ENCODE measurements at places on chromosomes 5 and 9. TPM values are rescaled to one million over a fixed set of nuclear protein-coding genes. Genes with fewer than 3 reads are reported as not detected.

Gene ANKRD18B
- polyA plus RNA-seq = 1.2 TPM

Gene PIP5KL1
- polyA plus RNA-seq = 1.5 TPM

Gene GALNT12
- polyA plus RNA-seq = 7.3 TPM

- no peak for DNase-seq
These were observed 1695.1 kb upstream of the CDH6 start for GRCh38 chr5:29498412-29498811.

DNA sequence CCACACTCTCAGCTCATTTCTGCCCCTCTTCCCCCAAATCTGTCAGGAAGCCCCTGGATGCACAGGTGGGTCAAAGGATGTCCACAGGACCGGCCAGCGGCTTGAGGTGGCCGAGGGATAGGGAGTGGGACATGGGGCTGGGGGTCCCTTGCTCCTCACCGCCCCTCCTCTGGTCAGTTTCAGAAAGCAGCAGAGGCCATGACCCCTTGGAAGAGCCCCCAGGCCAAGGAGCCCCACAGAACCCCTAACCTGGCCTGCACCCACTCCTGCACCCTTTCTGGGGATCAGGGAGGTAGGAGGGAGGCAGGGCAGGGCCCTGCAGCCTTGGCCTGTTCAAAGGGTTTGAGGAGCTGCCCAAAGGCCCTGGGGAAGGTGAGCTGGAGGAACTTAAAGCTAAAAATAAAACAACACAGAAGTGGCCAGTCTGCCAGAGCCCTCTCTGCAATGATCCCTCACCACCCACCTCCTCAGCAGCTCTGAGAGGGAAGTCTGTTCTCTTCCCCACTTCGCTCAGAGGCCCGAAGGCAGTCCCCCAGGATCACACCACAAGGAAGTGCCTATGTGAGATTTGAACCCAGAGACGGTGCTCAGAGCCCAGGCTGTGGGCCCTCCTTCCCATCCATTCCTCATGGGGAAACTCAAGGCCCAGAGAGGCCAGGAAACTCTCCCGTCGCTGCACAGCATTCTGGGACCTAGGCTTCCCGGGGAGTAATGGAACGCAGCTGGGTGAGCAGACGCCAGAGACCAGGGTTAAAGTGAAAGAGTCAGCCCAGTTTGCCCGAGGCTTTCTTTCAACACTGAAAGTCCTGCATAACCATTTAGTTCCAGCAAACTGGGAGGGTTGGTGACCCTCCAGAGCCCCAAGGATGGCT, 910 bp downstream of the ENG start:
- no peak for DNase-seq

- DNase-seq = no peak
These were observed 11.9 kb upstream of the SRFBP1 start for GRCh38 chr5:121949885-121950284.

Measured in renal cortex interstitium (tissue), 15 donors.